ENCODE measurements at places on chromosomes 5 and 9.

DNA sequence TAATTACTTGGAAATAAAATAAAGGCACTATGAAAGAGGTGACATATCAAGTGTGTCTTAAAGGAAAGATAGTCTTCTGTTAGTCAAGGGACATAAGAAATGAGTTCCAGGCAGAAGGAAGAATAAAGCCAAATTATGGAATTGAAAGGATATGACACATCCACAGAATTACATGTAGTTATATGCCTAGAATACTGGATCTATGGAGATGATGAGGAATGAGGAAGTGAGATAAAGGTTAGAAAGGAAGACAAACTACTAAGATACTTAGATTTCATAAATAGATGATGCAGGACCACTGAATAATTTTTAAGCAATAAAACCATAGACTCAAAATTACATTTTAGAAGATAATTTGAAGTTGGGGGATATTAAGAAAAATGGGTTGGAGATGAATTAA lies 609.8 kb downstream of the PTPRD start:
- DNase-seq: no peak

DNA sequence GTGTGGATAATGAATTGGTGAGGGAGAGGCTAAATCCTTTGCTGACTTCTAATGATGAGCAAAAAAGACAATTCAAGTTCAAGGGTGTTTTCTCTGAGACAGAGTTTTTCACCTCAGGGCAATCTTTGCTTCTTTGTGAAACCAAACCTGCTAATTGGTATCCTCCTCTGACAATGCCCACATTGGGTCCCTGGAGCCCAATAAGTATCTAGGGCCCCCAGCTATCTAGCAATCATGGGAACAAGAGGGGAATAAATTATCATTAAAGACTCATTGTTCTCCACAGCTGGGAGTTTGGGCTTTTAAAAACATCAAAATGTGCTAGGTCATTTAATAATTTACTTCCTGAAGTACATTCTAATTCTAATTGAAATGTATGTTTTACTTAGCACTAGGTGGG lies 227.3 kb downstream of the TMEM167A start:
- no peak for DNase-seq

DNA sequence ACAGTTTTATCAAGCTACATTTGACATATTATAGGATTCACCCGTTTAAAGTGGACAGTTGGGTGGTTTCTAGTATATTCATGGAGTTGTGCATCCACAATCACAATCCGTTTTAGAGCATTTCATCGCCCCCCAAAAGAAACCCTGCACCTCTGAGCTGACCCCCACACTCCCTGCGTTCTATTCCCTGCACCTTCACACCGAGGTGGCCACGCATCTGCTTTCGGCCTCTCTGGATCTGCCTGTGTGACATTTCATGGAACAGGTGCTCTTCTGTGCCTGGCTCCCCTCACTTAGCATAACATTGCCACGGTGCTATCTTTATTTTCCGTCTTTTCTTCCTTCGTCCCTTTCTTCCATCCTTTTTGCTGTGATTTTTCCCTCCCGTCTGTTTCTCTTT lies 32.7 kb downstream of the HRH2 start:
- DNase-seq: no peak

DNA sequence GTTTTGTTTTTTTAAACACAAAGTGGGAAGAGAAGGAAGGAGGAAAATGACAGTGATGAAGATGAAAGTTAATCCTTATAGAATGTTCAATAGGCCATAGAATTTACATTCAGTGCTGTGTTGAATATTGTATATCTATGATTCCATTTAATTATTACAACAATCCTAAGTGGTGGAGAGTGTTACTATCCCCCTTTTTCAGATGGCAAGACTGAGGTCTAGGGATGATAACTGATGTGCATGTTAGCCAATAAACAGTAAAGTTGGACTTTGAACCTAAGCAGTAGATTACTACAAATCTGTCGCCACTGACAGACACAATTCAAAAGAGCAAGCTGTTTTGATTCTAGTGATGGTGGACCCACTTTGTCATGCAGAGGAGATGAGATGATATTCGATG lies 237.9 kb downstream of the ARHGAP26 start:
- DNase-seq: no peak

DNA sequence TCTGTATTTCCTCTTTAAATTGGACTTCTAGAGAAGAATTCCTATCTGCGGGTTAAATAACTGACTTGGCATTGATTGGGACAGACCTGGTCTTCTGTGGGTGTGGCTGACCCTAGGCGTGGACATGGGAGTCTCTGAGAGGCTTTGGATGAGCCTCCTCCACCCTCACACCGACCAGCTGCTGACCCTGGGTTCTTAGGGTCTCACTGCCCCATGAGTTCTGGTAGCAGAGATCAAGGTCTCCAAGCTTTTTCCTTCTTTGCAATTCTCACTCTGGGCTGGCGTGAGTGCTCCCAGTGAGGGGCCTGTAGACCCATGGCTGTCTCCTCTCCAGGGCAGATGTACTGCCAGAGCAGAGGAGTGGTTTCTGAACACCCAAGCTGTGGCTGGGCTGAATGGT lies 41.6 kb upstream of the PITX1 start:
- no peak for DNase-seq

- no peak for DNase-seq
Observed at GRCh38 chr5:143059976-143060765, 290.0 kb downstream of the ARHGAP26 start.

GRCh38 chr5:148880197-148880596 lies 53.8 kb downstream of the ADRB2 start:
- DNase-seq: no peak

GRCh38 chr5:109164001-109164400 lies 245.8 kb downstream of the PJA2 start:
- no peak for DNase-seq

- DNase-seq: no peak
Observed at GRCh38 chr5:77797136-77797535, 21.0 kb upstream of the TBCA start.

- no peak for DNase-seq
Observed at GRCh38 chr9:104856413-104856941, 71.5 kb downstream of the ABCA1 start.

DNA sequence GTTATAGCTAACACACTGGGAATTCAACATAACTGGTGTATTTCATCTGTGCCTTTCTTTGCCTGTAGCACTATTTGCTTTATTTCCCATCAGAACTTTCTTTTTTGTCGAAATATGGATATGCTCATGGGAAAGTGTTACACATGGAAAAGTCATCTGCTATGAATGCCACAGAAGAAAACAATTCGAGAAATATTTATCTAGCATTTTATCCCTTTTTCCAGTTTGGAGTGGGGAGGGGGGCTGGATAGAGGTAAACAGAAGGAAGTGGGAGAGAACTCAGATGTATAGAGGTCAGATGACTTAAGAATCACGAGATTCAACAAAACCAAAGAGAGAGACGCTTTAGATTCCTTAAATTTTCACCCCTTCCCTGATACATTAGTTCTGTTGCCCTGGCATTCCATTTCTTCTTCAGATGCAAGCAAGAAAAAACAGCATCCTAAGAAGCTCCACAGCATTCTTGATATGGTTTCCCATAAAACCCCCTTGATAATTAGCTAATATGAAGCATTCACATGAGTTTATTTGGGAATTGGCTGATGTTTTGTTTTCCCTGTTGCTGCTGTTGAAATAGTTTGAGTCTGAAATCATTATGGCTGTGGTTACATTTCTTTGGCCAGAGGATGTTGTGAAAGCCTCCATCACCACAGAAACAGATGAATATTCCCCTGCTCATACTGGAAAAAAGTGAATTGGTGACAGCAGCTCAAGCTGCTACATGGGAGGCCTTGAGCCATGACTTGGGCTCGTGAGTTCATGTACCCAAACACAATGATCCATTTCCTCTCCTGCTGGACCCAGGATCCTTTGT lies 335.8 kb upstream of the DAB2 start:
- DNase-seq: peak; percentile 98

DNA sequence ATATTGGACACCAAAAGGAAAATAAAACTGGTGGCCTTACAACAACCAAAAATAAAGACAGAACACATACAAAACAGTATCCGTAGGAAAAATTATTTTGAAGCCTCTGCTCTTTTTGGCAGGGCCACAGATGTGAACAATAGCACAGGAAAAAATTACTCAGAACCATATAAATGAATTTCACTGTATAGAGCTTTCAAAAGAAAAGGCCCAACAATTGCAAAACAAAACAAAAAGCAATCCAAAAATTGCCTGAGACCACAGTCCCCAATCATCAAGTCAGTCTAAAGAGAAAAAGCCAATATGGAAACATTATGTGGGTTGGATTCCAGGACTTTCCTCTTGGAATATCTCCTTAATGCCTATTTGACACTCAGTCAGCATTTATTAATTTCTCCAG lies 243.8 kb downstream of the CEMIP2 start:
- DNase-seq: no peak

DNA sequence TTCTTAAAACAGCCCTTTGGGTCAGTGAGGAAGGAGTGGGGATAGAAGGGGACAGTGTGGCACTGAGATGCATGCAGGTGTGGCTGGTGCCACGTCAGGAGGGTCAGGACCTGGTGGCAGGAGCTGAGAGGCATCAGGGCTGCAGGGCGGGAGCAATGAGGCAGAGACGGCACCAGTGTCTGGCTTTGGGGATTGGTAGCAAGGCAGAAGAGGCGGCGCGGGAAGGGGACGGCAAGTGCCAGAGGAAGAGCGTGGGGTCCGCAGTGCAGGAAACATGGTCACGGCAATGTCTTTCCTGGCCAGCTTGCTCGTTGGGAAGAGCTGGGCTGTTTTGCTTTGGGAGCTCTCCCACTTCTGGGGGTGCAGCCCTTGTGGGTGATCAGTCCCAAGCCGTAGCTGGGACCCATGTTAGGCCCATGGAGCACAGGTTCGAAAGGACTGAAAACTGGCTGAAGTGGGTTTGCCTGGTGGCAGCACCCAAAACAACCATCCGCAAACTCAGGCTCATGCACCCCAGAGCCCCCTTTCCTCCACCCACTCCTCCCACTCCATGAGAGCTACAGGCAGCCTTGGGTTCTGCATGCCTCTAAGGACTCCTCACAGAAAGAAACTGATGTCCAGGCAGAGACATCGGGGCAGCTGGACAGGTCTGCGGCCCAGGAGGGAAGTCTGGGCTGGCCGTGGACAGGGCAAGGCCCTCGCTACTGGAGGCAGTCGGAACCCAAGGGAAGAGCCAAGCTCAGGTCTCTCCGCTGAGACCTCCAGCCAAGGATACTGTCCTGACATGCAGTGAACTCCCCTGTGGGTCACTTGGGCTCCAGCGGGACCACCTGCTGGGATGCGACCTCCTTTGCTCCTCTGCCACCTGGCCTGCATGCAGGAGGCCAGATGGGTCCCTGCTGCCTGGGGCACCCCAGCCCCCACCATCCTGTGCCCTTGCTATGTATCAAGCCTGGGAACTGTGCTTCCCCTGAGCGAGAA lies 104.4 kb downstream of the ZNF354C start:
- no peak for DNase-seq

GRCh38 chr5:141845371-141845851 lies 32.8 kb downstream of the PCDH1 start:
- no peak for DNase-seq

GRCh38 chr5:153147891-153148623 lies 342.4 kb upstream of the GRIA1 start:
- DNase-seq: peak; percentile 67

DNA sequence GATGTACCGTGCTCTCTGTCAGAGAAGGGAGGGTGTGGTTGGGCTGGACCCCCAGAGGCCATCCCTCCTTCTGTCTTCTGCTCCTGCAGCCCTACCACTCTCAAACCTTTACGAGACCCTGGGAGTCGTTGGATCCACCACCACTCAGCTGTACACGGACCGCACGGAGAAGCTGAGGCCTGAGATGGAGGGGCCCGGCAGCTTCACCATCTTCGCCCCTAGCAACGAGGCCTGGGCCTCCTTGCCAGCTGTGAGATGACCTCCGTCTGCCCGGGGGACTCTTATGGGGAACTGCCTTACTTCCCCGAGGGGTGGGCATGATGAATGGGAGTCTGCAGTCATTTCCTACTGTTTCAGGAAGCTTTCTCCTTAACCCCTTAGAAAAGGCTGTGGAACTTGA lies 17.5 kb downstream of the TGFBI start:
- no peak for DNase-seq

- peak; percentile 87 for DNase-seq
Observed at GRCh38 chr5:78547731-78548615, 100.6 kb downstream of the LHFPL2 start.

- DNase-seq: no peak
Observed at GRCh38 chr5:3389471-3390026, 206.1 kb upstream of the IRX1 start.

DNA sequence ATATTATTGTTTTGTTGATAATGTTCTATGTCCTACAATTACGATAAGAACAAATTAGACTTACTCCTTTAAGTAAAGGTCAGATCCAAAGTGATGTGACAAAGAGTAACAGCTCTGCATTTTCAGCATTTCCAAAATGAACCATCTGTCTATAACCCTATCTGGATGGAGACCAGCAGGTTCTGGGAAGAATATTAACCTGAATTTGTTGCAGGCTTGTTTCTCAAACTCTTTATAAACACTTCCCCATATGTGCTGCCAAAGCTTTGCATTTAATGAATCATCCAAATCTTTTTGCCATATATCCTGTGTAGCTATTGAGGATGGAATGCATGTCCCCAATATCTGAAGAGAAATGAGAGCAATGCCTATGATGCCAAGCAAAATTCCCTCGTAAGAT lies 198.9 kb upstream of the SLC27A6 start:
- no peak for DNase-seq

- DNase-seq: no peak
Observed at GRCh38 chr9:85964949-85965348, 24.0 kb downstream of the NAA35 start.

GRCh38 chr9:134624621-134625181 lies 16.9 kb upstream of the COL5A1 start:
- DNase-seq: peak; percentile 63

DNA sequence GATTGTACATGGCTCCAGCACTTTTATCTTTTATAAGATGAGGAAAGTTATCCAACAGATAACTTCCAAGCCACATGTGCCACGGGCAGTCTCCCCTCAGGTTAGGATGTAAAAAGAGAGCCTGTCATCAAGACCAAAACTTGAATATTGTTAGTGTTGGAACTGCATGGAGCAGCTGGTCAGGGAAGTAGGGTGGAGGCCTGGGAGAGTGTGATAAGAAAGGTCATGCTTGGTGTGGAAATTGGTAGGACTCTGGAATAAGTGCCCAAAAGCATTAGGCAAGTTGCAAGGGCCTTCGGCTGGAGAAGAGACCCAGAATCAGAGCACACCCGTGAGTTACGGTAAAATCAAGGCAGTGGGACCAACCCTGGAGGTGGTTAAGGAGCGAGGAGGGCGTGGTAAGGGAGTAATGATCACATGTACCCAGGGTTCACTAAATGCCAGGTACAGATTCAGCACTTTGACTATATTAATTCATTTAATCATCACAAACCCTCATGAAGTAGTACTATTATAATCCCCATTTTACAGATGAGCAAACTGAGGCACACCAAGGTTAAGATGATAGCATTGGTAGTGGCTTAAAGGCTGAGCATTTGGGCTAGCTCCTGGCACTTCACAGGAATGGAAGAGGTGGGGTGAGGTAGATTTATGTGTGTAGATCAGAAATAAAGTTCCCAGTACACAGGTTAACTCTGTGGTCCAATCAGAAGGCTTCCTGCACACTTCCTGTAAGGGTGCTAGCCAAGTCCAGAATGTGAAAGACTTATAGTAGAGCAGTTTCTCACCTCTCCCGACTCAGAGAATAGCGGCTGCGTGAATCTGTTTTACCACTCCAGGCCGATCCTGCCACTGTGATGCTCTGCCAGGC lies 96.5 kb upstream of the ZNF608 start:
- no peak for DNase-seq

- no peak for DNase-seq
Observed at GRCh38 chr9:21709464-21710058, 92.9 kb upstream of the MTAP start.

Measured in fibroblast of skin of left quadriceps (primary cell).